Effector memory CD4-positive, alpha-beta T cell (primary cell): ENCODE measurements at places on chromosomes 3 and 15.

GRCh38 chr15:42274702-42274989 is 1.4 kb upstream of the TMEM87A start:
- no peak for DNase-seq

GRCh38 chr3:179083977-179084376 is 12.4 kb upstream of the ZMAT3 start:
- DNase-seq = no peak

GRCh38 chr3:104575634-104576033 is 791.1 kb upstream of the ALCAM start:
- DNase-seq = no peak

- DNase-seq = no peak
Observed at GRCh38 chr3:35931867-35932266, 292.5 kb downstream of the ARPP21 start.

- DNase-seq = no peak
Observed at GRCh38 chr3:120244834-120245225, 40.2 kb downstream of the GPR156 start.

DNA sequence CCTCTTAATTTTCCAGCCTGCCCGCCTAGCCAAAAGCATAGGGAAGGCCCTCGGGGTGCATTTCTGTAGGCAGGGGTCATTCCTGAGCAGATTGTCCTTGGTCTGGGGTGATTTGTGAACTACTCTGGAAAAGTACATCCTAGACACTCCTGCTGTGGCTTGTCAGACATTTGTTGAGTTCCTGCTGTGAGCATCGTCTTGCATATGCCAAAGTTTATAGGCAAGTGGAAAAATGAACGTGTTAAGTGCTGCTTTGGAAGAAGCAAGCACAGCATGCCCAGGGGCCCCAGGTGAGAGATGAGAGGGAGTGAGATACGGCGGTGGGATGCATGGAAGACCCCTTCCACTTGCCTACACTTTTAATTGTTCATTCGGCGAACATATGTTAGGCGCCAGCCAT is 237.7 kb upstream of the ST8SIA2 start:
- no peak for DNase-seq

- DNase-seq = no peak
Observed at GRCh38 chr3:165817160-165817709, 20.0 kb downstream of the BCHE start.

- no peak for DNase-seq
Observed at GRCh38 chr15:43511012-43511885, 6.2 kb upstream of the MAP1A start.

GRCh38 chr3:195140410-195140809 is 130.5 kb downstream of the XXYLT1 start:
- no peak for DNase-seq

GRCh38 chr3:146040630-146041029 is 120.4 kb downstream of the PLOD2 start:
- DNase-seq = no peak

DNA sequence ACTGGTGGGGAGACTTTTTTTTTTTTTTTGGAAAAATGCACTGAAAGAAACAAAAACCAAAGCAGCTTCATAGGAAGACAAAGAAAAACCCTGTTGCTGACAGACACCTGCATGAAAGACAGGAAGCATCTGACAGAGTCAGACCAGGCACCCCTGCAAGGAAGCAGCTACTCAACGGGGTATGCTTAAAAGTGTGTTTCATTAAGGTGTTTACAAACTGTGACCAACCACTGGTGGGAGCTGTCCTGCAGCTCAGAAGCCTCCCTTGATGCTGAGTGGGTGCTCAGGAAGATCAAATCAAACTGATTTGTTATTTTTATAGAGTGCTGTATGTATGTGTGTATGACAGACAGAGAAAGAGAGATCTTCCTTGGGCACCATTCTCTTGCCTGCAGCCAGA is 34.7 kb upstream of the AGBL1 start:
- DNase-seq = no peak

DNA sequence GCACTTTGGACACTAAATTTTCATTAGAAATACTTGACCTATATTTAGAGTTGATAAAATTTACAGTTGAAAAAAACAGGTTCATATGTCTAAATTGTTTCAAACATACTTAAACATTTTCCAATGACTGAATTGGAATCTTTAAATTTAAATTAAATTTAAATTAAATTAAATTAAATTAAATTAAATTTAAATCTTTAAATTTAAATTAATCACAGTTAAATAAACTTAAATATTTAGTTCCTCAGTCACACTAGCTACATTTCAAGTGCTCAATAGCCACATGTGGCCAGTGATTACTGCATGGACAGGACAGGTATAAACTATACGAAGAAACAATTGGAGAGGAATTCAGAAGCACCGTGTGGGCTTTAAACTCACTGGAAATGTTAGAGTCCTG is 16.8 kb downstream of the LRRC3B start:
- DNase-seq = no peak

- DNase-seq = no peak
Observed at GRCh38 chr3:48347500-48347899, 14.0 kb upstream of the SPINK8 start.

DNA sequence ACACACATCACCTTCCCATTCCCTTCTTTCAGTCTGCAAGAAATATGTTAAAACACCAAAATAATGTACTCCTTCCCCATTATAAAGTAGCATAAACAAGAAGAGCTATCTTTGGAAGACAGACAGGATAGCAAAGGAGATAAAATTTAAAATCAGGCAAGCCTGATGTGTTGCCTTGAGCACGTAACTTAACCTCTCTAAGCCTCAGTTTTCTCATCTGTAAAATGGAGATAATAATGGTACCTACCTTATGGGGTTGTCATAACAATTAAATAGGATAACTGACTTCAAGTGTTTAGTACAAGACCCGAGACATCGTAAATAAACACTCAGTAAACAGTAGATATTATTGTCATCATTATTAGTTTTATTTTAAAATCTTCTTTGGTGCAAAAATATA is 142.4 kb downstream of the NR1D2 start:
- DNase-seq = no peak

DNA sequence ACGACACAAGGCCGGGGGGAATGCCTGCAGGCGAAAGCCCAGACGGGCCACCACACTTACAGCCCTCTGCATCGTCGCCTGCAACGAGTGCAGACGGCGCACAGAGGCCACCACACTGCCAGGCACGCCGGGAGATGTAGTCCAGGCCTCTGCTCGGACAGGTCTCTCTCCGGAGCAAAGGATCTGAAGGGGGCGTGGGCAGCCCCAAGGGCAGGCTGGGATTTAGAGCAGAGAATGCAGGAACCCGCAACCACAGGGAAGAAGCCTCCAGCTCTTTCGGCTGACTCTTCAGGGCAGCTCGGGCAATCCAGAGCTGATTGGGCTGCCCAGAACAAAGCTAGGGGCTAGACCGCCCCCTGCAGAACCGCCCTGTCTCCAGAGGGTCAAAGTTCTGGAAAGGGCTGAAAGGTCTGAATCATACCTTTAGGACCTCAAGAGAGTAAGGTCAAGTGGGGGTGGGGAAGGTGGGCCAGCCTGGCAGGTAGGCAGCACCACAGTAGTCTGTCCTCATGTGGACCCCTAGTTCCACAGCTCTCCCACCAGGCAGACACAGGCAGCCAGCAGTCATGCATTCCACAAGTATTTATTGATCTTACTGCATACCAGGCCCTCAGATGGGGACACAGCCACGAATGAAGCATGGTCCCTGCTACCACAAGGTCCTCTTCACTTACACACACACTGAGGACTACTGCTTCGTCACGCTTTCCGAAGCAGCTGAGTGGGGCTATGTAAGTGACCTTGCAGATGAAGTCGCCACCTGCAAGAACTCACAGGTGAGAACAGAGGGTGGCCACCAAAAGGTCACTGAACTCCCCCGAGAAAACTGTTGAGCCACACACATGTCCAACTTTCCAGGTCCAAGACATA is at the start of gene AMT:
Gene AMT (minus strand): TSS at position 95 of the 870 bp plus-strand sequence. CDS start 23 bp downstream, at position 72.
- DNase-seq = no peak

DNA sequence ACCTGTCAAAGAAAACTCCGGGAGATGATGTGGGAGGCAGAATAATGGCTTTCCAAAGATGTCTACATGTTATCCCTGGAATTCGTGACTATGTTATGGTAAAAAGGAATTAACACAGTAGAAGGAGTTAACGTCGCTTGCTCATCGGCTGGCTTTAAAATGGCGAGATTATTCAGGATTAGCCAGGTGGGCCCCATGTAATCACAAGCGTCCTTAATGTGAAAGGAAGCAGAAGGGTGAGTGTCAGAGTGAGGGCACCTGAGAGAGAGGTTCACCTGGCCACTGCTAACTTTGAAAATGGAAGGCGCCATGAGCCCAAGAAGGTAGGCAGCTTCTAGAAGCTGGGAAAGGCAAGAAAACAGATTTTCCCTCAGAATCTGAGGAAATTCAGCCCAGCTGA is 557.2 kb downstream of the EPHB1 start:
- DNase-seq = no peak

- DNase-seq = no peak
Observed at GRCh38 chr3:38653685-38654537, 4.4 kb upstream of the SCN5A start.

DNA sequence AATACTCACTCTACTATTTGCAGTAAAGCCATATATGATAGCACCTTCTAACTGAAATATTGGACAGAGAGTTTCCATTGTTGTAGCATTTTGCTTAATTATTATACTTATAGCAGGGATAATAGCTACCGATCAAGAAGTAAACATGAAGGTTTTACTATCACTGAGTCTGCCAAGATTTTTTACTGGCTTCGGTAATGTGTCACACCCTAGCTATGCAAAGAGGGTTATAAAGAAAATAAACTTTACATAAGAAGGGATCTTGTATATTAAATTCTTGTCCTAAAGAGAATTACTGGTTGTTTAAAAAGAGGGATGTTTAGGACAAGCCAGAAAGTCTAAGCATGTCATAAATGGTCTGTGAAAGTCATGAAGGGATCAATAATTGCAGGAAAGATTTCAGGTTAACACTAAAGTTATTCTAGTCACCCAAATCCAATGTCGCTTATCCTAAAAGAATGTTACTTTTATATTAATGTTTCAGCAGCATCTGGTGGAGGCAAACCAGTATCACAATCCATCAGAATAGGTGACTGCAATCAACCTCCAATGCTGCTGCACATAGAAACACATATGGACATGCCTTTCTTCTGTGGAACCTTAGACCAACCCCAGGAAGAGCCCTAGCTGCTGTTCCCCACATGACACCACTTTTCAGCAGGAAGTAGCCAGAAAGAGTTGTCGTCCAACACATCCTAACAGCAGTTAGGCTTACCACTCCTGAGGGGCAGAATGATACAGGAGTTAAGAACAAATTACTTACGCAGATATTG is 62.7 kb upstream of the GK5 start:
- DNase-seq = no peak

- DNase-seq = no peak
Observed at GRCh38 chr15:26945046-26945445, 25.9 kb upstream of the GABRG3 start.

GRCh38 chr3:129888771-129889170 is 4.7 kb downstream of the TMCC1 start:
- DNase-seq = no peak

DNA sequence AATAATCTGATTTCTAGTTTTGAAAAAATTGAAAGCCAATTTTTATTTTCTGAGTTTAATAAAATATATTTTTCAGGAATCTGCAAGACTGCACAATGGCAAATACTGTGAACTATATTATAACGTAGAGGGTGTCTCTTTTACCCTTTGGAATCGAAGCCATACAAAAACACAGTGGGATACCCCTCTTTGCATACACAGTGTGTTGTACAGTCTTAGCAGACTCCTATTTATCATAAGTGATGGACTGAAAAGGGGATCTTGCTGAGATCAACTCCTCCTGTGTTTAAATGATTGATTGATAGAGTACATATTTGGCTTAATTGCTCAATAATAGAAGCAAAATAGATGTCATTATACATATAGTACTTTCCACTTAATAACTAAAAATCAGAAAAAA is 981.2 kb downstream of the NSUN3 start:
- no peak for DNase-seq

DNA sequence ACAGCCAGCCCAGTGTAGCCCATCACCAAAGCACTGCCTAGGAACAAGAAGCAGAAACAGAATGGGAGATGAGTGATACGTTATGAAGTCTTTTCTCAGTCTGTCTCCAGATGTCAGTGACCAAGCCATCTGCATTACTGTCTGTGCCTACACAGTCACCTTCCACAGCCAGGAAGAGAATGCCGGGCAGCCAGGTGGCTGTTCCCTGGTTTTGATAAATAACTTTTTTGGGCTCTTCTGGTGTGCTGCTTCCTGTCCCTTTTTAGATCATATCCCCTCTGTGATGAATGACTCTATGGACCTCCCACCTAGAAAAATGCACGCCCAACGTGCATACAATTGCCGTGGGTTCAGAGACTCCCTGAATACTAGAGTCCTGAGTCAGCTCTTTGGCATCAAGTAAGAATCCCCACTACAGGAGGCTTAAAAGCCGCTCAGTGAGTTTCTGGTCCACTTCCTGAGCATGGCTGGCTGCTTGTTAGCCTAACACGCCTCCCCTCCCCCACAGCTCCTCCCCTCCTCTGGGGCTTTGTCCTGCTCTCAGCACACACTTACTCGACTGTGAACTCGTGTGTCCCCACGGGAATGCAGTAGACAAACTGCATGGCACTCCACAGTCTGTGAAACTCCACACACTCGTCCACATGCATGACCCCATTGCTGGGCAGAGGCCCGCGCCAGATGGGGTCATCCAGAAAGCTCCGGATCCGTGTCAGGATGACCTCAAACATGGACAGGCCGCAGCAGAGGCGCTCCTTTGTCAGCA is 34.7 kb downstream of the NIPA2 start:
- DNase-seq = no peak

- no peak for DNase-seq
Observed at GRCh38 chr3:172142051-172142863, 102.9 kb downstream of the FNDC3B start.

GRCh38 chr15:59457103-59457502 is 19.1 kb downstream of the FAM81A start:
- no peak for DNase-seq

- no peak for DNase-seq
Observed at GRCh38 chr3:109853077-109853731, 515.9 kb upstream of the DPPA4 start.

DNA sequence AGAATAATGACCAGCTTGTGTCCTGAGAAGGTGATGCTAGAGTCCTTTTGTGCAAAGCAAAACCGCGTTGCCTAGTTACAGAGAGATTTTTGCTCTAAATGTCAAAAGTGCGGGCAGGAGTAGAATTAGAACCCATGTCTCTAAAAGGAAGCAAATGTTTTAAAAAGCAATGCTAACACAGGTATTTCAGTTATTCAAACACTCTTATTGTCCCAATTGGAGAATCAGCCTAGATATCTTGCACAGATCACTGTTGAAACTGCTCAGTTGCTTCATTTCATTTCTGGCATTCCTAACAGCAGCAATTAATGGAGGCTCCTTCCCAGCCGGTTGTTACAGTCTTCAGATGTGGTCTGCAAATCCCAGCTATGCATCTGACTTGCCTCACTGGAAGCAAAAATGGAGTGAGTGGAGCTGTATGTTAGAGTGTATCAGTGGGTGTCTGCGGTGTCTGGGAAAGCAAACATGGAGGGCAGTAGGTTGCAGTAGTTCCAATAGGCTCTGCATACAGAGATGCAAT is 55.6 kb upstream of the SEMA6D start:
- no peak for DNase-seq

- DNase-seq = no peak
Observed at GRCh38 chr3:53145713-53146080, 15.3 kb upstream of the PRKCD start.
